ENCODE measurements at places on chromosomes 6 and 20. TPM values are rescaled to one million over a fixed set of nuclear protein-coding genes. Genes with fewer than 3 reads are reported as not detected.

DNA sequence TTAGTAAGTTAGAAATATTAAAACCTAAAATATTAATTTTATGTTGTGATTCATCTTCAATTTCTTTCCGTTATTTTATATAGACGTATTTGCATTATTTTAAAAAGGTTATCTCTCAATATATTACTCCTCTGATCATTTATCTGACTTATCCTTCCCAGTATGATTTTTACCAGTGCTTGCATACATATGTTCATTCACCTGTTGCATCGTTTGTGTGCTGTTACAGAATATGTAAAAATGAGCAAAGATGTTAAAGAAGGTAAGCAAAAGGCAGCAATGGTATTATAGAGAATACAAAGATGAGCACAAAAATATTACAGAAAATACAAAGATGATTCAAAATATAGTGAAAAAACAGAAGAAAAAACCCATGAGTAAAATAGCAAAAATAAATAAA, 48.9 kb downstream of the SYCP2 start:
- DNase-seq = no peak
- no peaks in the 10 kb centered on the region for H3K36me3 ChIP-seq
- no peaks in the 10 kb centered on the region for H3K27me3 ChIP-seq
- H3K4me3 ChIP-seq = no peak overlapping the region
- H3K4me1 ChIP-seq = no peaks in the 10 kb centered on the region
- no peak overlapping the region for H3K27ac ChIP-seq

Gene TAGAP
- 330 TPM for total RNA-seq

DNA sequence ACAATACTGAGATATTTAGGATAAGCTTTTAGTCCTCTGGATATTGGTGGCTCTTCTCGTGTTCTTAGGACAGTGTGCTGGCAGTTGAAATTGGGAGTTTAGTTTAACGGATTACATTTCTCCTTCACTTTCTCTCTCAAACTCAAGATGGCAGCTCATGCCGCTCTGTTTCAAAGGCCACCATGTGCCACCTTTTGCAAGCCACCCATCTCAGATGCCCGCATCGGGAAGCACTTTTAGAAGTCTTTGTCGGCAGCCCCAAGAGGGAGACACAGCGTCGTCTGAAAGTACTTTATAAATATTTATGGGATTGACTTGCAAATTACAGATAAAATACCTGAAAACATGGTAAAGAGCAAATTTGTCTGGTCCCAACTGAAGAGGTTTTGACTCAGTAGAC, 73.5 kb downstream of the DOK5 start:
- no peaks in the 10 kb centered on the region for H3K36me3 ChIP-seq
- H3K4me1 ChIP-seq = no peaks in the 10 kb centered on the region
- H3K27me3 ChIP-seq = no peaks in the 10 kb centered on the region
- H3K27ac ChIP-seq = no peak overlapping the region
- DNase-seq = no peak
- no peak overlapping the region for H3K4me3 ChIP-seq

- no peaks in the 10 kb centered on the region for H3K36me3 ChIP-seq
- no peaks in the 10 kb centered on the region for H3K27me3 ChIP-seq
- no peak overlapping the region for H3K27ac ChIP-seq
- no peak overlapping the region for H3K4me3 ChIP-seq
- DNase-seq = no peak
- no peaks in the 10 kb centered on the region for H3K4me1 ChIP-seq
These were observed 359.2 kb downstream of the PREX1 start for GRCh38 chr20:48468571-48468970.

DNA sequence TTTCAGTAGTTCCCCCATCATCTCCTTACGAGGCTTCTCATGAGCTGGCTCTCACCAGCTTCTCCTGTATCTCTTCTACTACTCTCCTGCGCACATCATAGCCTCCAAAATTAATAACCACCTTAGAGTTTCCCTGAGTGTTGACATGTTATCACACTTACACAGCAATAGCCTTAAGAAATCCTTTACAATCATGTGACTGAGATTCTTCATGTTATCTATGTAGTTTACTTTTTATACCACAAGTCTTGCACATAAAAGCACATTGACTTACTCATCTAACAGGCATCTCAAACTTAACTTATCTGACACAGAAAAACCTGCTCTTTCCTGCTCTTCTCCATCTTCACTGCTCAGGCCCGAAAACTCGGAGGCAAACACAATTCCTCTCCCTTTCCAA, 103.7 kb upstream of the TAB2 start:
- no peaks in the 10 kb centered on the region for H3K27me3 ChIP-seq
- H3K27ac ChIP-seq = peak overlapping the region; percentile 65
- peaks cover 84% of the 10 kb centered on the region for H3K4me1 ChIP-seq
- DNase-seq = no peak

DNA sequence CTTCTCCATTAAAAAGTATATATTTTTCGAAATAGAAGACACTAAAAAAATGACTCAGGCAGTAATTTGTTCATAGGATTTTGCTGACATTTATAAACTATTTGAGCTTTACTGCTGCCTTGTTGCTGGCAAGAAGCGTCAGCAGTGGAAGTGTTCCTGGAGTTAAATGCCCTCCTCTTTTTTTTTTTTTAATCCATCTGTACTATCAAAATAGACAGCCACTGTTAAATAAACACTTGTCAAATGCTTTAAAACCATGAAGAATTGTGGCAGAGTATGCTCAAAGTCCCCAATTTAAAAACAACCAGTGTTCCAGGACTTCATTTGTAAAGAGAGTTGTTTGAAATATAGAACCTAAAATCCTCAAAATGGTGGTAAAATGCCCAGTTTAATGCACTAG, 253.8 kb downstream of the NKAIN2 start:
- no peak for DNase-seq
- no peaks in the 10 kb centered on the region for H3K27me3 ChIP-seq
- H3K4me3 ChIP-seq = no peak overlapping the region
- H3K36me3 ChIP-seq = no peaks in the 10 kb centered on the region
- no peaks in the 10 kb centered on the region for H3K4me1 ChIP-seq

- no peaks in the 10 kb centered on the region for H3K4me1 ChIP-seq
- no peak overlapping the region for H3K27ac ChIP-seq
- no peaks in the 10 kb centered on the region for H3K36me3 ChIP-seq
- no peak overlapping the region for H3K4me3 ChIP-seq
- no peaks in the 10 kb centered on the region for H3K27me3 ChIP-seq
These were observed 144.2 kb upstream of the HDDC2 start for GRCh38 chr6:125446011-125446410.

Gene MPC1
- 25.7 TPM for total RNA-seq

DNA sequence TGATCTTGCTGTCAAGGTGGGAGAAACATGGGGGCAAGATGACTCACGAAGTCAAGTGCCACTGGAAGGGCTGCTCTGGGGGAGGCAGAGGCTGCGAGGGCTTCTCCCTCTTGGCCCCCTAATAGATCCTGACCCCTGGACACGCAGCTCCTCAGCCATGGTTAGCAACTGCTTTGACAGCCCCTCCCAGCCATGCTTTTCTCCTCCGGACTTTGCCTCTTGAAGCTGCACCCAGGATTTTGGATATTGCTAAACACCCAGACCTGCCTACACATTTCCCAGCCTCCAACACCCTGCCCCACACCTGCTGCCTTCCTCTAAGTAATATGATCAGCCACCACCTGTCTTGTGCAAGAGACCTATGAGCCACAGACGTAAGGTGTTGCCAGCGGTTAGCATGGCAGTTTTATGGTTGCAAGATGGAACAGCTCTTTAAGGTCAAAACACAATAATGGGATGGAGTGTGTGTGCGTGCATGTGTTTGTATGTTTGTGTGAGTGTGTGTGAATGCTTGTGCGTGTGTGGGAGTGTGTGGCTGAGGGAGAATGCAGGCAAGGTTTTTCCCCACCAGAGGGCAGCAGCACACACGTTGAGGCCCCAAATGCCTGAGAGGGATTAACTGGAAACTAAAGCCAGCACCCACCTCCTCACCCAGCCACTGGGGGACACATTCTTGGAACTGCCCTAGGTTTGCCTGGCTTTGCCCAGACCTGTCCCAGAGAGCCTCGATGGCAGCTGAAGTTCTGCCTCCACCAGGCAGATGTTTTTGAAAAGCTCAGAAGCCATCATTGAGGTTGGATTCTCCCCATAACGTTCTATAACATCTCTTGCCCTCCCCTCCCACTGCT, 2.5 kb downstream of the IP6K3 start:
- DNase-seq = peak; percentile 72
- H3K4me1 ChIP-seq = no peaks in the 10 kb centered on the region
- no peak overlapping the region for H3K27ac ChIP-seq
- H3K27me3 ChIP-seq = no peaks in the 10 kb centered on the region
- H3K36me3 ChIP-seq = no peaks in the 10 kb centered on the region

DNA sequence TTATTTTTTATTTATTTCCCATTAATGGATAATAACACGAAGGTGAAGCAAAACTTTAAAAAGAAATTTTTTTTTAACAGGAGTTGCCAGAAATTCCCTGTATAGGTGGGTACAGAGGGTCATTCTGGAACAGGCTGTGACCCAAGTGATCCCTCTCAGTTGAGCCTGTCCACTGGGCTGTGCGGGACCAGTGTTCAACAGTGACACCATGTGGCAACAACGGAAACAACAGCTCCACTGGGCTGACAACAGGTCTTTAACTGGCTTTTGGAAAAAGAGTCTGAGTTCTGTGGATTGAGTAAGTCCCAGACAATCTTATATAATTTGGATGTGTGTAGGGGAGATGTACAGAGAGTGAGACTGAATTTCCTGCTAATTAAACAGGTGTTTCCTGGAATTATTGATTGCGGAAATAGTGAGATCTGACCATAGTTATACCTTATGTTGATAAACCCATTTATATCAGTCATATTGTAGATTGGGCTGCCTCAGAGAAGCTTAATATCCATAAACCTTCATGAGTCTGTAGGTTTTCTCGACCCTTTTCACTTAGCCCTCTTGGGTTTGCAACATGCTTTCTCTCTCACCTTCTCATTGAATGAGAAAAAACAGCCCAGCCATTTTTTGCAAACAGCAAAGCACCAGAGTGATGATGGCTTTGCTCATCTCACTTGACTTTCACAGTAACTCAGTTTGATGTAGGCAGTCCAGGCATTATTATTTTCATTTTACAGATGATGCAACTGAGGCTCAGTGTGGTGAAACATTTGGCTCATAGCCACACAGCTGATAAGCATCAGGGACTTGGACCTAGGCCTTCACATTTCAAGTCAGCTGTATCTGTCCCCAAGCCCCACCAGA, 17.5 kb downstream of the KIAA1755 start:
- DNase-seq = no peak
- no peak overlapping the region for H3K27ac ChIP-seq
- no peaks in the 10 kb centered on the region for H3K4me1 ChIP-seq
- H3K36me3 ChIP-seq = no peaks in the 10 kb centered on the region

DNA sequence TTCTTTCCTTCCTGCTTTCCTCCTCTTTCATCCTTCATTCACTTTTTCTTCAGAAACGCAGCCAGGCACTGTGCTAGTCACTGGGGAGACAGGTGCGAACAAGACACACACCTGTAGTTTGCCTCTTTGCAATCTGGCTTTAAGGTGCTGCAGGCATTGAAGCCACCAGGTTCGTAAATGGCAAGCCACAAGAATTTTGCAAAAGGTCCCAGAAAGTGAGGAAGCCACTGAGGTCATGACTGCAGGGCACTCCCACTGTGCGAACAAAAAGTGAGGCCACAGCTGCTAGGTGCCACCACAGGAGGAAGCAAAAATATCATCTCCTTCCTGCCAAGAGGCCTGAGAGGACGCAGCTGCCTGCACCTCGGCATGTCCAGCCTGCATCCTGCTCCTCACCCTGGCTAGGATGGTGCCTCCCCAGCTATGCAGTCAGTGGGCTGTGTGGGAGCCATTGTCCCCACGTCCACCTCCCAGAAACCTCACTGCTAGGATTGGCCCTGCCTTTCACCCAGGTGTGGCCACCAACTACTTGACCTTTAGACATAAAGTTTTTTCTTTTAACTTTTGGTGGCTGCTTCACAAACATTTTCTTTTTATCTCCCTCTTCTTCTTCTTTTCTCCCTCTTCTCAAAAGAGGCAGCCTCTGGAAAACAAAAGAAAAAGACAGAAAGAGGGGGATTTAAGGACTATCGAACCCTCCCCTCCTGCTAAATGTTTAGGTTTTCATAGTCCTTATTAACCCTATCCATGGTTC, 230.8 kb downstream of the BCAS1 start:
- H3K27me3 ChIP-seq = no peaks in the 10 kb centered on the region
- H3K4me1 ChIP-seq = peaks cover 43% of the 10 kb centered on the region
- peak overlapping the region; percentile 42 for H3K27ac ChIP-seq
- DNase-seq = peak; percentile 58
- no peaks in the 10 kb centered on the region for H3K36me3 ChIP-seq

GRCh38 chr6:15761045-15761502, 98.2 kb upstream of the DTNBP1 start:
- H3K27ac ChIP-seq = no peak overlapping the region
- no peaks in the 10 kb centered on the region for H3K4me1 ChIP-seq
- no peaks in the 10 kb centered on the region for H3K27me3 ChIP-seq
- no peak for DNase-seq
- no peaks in the 10 kb centered on the region for H3K36me3 ChIP-seq

DNA sequence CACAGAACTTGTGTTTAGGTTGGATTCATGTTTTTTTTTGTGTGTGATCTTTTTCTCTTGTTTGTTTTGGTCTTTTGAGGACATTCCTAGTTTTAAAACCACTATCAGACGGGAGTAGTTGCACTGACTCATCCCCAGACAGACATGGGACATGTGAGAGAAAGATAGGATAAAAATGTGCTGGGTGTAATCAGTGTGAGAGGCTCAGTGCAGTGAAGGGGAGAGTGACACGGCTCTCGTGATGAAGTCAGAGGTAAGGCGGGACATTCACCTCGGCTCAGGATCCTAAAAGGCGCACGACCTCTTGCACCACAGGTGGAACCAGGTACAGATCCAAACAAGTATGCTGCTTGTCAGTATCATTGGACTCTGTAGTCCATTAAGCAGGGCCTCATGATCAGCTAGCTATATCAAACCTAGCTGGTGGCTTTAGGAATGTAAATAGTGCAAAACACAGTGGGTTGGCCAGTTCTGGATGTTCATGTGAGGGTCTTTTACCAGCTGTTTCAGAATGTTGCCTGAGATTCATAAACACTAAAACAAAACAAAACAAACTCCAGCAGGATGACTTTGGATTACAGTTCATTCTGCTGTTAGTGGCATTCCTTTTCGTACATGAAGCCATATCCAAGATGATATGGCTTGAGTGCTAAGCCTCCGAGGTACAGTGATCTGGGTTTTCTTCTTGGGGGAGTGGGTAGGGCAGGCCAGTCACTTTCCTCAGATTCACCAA, 18.0 kb downstream of the FOXO3 start:
- H3K27me3 ChIP-seq = no peaks in the 10 kb centered on the region
- DNase-seq = no peak
- H3K27ac ChIP-seq = no peak overlapping the region
- peaks cover 5% of the 10 kb centered on the region for H3K36me3 ChIP-seq

GRCh38 chr6:45538641-45539547, 161.2 kb upstream of the SUPT3H start:
- H3K4me1 ChIP-seq = no peaks in the 10 kb centered on the region
- H3K27ac ChIP-seq = no peak overlapping the region
- no peak overlapping the region for H3K4me3 ChIP-seq

GRCh38 chr6:155313602-155314091, 637 bp downstream of the TFB1M start:
- peaks cover 13% of the 10 kb centered on the region for H3K36me3 ChIP-seq
- H3K27ac ChIP-seq = peak overlapping the region; percentile 94
- H3K4me3 ChIP-seq = peak overlapping the region; percentile 97
- no peaks in the 10 kb centered on the region for H3K27me3 ChIP-seq
- peak; percentile 11 for DNase-seq

GRCh38 chr6:30687659-30688431, 1.4 kb upstream of the PPP1R18 start:
- peaks cover 59% of the 10 kb centered on the region for H3K4me1 ChIP-seq
- H3K27me3 ChIP-seq = no peaks in the 10 kb centered on the region
- DNase-seq = no peak
- peak overlapping the region; percentile 96 for H3K27ac ChIP-seq
- peak overlapping the region; percentile 47 for H3K4me3 ChIP-seq

GRCh38 chr6:13761361-13762036, 49.9 kb upstream of the RANBP9 start:
- no peaks in the 10 kb centered on the region for H3K27me3 ChIP-seq
- no peak for DNase-seq
- H3K4me1 ChIP-seq = peaks cover 19% of the 10 kb centered on the region
- H3K36me3 ChIP-seq = no peaks in the 10 kb centered on the region
- no peak overlapping the region for H3K27ac ChIP-seq

Data from CD4-positive, CD25-positive, alpha-beta regulatory T cell (primary cell).